ENCODE measurements at places on chromosomes 5 and 9.

DNA sequence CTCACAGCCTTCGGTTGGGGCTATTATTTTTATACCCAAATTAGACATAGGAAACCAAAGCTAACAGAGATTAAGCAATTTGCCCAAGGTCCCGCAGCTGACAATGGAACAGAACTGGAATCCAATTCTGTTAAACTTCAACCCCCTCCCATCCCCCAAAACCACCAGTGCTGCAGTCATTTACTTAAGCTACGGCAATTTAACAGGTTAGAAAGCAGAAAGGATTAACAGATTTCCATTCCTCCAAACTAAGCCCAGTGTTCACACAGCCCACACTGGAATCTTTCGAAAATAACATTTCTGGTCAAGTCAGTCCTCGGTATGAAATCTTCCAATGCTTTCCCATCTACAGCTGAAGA, 1023.1 kb upstream of the DMAC1 start:
- DNase-seq = no peak

DNA sequence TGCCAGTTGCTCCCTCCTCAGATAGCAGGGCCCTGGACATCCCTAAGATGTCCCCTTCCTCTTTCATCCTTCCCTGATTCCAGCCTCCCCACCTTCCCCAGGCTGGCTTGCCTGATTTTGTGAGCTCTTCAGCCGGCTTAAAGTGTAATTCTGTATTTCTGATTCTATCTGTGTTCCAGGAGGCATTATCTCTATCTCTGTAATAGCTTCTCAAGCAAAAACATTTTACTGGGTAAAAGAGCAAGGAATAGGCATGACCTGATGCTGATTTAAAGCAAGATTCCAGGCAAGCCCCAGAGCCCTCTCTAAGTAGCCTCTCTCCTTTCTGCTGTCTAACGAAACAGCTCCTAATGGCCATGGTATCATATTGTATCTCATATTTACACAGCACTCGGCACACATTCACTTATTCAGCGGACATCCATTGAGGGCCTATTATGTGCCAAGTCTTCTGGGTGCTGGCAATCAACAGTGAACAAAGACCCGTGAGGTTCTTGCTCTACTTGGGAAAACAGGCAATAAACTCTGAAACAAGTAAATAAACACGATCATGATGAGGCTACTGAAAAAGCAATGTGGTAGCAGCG, 100.9 kb upstream of the MSX2 start:
- DNase-seq = no peak

- DNase-seq = no peak
These were observed 42.8 kb downstream of the TIMD4 start for GRCh38 chr5:156920042-156920860.

DNA sequence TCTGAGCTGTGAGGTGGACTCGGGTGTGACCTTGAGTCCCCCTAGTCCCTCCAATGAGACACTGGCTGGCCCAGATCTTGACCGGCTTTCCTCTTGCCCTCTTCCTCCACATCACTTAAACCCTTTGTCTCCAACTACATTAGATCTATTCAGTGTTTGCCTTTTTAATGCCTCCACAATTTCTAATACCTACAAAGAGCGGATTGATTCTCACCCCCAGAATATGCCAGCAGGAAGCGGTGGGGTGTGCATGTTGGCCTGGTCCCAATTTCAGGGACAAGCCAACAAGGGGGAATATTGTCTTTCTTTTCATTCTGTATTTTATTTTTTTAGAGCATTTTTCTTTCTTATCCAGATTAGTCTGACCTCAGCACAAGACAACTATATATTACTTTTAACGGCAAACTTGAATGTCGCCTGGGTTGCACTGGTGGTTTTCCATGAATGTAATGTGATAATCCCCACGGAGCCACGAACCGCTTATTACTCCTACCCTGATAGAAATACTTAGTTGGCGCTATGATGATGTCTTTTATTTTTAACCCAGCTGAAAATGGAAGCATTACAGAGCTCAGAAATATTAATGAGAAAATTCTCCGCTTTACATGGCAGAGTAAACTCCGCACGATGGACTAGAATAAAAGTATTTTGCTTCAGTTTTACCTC, 68.5 kb upstream of the MYO10 start:
- peak; percentile 45 for DNase-seq

DNA sequence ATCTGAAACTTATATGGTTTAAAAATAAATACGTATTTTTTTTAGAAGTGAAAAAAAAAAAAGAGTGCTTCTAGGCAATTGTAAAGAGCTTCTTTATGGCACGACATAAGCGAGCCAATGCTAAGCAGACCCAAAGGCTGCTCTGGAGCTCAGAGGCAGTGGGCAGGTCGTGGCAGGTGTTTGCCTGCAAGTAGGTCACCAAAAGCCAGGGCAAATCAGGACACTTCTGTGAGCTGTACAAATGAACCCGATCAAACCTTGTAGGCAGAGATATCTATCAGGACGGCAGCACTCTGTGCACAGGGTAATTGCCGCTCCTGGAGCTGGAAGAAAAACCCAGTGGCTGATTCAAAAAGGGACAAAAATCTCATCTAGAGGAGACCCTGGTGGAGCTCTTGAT, 75.9 kb downstream of the IRX2 start:
- DNase-seq = no peak

- peak; percentile 20 for DNase-seq
These were observed 406.8 kb downstream of the BRINP1 start for GRCh38 chr9:118962426-118962825.

DNA sequence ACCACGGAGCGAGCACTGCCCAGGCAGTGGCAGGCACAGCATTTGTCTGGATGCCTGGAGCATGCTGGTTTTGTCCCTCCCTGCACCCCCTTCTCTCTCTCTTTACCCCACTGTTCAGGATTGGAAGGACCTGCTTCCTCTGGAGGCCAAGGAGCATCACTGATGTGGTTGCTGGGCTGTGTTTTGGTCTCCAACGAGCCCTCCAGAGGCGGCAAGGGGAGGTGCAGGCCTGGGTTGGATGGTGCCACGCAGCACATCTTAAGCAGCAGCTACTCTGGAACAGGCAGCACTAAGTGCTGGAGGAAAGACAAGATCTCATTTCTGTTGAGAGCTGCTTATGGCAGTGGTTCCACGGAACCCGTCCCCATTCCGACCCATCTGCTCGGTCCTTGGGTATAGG, 139.6 kb downstream of the CMYA5 start:
- no peak for DNase-seq

DNA sequence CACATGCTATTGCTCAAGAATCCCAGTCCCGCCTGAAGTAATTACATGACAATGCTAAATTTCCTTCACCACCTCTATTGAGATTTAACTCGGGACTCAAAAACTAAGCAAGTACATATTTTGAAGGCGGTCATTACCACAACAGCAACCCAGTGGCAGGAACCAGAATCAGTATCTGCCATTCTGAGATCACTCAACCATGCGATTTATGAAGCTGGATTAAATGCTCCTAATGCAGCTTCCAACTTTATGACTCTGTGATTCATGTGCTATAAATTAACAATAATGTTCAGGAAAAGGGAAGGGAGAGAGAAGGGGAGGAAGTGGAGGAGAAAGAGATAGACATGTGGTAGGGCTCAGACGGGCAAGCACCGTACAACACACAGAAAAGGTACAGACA, 194.7 kb downstream of the DNAH5 start:
- no peak for DNase-seq

- DNase-seq = no peak
These were observed 88.5 kb downstream of the ACER2 start for GRCh38 chr9:19497276-19497675.

- no peak for DNase-seq
These were observed 113.6 kb upstream of the RAPGEF1 start for GRCh38 chr9:131853434-131853833.

GRCh38 chr9:15268782-15269181, 38.2 kb downstream of the TTC39B start:
- no peak for DNase-seq

DNA sequence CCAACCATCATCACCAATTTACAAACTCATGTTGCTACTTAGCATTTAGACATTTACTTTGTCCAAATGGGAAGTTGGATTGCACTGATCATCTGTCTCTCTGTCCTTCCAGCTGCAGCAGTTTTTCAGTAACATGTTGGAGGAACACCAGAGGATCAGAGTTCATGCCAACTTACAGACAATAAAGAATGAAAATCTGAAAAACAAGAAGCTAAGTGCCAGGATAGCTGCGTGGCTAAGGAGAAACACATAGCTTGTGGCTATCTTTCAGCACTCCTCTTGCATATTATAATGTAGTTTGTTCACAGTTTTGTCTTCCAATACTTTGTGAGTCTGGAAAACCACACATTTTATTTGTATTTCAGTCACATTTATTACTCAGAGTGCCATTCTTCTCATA, 6.4 kb upstream of the ARL14EPL start:
- no peak for DNase-seq

DNA sequence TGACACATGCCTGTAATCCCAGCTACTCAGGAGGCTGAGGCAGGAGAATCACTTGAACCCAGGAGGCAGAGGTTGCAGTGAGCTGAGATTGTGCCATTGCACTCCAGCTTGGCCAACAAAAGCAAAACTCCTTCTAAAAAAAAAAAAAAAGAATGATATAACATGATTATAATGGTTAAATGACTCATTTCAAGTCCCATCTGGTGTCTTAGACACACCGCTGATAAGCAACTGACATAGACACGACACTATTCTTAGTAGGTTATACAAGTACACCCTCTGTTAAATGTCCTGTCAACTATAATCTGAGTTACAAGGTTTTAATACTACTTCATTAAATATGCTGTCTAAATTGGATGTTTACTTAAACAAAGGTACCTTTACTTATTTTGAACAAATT, 405.3 kb upstream of the CLINT1 start:
- no peak for DNase-seq

DNA sequence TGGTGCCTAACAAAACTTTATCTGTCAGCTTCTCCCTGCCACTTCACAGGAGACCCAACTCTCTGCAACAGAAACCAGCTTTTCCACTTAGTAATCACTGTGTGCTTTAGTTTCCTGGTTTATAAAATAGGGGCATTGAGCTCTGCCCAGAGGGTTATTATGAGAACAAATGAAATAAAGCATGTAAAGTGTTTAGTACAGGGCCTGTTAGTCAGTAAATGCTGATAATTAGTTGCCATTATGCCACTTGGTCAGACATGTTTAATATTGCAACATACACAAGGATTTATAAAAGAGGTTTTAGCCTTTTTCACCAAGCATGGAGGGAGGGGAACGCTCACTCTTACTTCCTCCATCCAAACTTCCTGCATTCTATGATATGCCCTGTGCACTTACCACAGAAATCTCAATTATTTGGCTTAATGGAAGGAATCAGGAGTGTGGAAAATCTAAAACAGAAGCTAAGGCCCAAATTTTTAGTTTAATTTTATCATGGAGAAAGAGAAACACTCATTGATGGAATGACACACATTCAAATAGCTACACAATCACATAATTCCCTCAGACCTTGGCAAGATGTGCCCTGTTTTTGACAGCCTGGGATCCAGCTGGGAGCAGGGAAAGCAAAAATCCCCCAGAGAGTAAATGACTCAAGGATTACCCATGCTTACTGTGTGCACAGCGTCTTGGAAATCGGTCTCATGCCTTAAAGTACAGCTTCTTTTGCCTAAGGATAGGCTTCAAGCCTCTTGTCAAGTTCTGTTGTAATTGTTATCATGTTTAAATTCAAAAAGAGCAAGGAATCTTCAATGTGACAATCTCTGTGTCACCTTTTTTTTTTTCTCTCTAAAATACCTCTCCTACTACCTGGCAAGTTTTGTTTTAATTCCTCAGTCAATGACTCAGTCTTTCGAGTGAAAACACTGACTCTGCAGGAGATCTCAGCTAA, 34.0 kb downstream of the ZNF474 start:
- DNase-seq = peak; percentile 92

DNA sequence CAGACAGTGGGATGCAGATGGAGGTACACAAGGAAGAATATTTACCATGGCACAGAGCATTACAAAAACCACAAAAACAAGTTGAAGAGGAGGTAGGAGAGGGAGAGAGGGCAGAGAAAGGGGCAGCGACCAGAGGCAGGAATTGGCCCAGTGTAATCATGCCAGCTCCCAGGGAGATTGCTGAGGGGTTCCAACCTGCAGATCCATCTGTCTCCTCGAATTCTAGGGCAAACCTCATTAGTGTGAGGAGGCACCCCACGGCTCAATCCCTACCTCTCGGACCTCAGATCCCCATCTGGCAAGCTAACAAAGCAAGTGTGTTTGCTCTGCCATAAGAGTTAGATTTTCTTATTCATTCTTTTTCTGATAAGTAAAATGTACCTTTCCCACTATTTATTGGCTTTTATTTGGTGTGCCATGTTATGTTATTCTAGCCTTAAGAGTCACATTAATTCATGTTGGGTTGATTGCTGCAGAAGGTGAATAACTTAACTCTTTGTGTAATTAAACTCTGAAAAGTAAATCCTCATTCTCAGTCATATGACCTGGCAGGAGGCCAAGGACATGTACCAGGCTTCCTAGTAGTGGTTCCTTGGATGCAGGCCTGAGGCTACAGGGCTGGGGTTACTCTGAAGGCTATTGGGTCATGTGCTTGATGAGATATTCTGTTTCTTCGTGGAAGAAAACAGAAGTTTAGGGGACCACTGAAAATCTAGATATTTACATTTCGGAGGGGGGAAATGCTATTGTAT, 315.2 kb upstream of the ATP10B start:
- DNase-seq = peak; percentile 39

DNA sequence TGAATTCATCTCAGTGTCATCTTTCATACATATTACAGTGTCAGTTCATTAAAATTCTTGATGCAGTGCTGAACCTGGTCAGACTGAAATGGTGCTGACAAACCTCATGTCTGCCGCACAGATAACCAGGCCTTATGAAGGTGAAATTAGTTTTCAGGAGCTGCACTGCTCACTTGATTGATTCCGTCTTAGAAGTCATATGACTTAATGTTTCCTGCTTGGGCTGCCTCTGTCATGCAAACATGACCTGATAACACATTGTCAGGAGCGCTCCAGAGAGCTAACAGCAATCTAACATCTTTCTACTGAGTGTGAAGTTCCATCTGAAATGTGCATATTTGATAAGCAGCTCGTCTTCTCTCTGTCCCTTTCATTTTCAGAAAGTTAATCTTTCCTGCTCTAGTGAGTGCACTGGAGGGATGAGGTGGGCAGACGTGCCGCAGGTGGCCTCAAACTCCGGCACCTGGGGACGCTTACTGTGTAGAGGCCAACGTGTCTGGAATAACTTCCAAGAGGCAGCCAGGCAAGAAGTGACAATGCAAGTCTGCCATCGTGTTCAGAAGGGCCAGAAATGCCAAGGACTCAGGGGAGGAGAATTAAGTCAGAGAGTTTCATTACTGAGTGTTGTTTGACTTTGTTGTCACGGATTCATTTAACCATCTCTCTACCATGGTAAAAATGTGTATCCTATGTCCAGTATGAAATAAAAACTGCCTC, 592.1 kb downstream of the TLE1 start:
- DNase-seq = no peak

Measured in LHCN-M2 (cell line).